ENCODE measurements at places on chromosomes 5 and 9.

DNA sequence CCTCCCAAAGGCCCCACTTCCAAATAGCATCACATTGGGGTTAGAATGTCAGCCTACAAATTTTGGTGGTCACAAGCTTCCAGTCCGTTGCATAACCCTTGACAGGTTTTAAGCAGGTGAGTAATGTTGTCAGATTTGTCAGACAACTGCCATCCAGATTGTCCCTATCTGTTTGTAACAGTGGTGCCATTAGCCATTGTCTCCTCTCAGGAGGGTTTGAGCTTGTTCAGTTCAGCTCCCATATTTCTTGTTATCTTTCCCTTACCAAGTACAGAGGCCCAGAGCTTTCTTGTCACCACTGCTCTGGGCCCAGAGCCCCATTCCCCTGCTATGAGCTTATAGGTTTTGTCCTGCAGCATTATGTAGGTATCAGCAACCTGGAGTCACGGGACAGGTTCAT, 14.8 kb upstream of the GSN start:
- DNase-seq = no peak

DNA sequence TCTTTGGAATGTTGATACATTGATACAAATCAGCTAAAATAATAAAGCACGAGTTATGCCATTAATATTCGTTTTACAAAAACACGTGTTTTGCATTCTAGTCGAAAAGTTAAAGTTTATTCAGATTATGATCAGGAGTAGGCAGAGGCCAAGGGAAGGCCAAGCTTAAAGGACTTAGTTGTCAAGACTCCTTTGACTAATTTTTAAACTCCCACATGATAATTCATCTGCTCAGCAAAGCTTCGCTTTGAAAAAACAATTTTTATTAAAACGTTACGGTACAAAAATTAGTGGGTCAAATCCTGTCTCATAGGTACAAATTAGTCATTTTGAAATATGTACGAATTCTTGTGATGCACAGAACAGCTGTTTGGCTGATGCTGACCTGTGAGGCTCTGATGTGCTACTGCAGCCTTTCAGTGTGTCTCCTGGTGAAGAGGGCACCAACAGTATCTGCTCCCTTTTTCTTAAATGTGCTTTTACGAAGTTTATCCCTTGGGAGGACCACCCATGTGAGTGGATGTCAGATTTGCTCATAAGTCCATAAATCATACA, 23.0 kb upstream of the NR3C1 start:
- no peak for DNase-seq

- DNase-seq = no peak
Measured at GRCh38 chr5:73325546-73325945, 123.0 kb downstream of the FOXD1 start.

- DNase-seq = no peak
Measured at GRCh38 chr9:2302606-2303005, 287.5 kb downstream of the SMARCA2 start.

- DNase-seq = no peak
Measured at GRCh38 chr5:92328584-92329259, 945.6 kb upstream of the ARRDC3 start.

DNA sequence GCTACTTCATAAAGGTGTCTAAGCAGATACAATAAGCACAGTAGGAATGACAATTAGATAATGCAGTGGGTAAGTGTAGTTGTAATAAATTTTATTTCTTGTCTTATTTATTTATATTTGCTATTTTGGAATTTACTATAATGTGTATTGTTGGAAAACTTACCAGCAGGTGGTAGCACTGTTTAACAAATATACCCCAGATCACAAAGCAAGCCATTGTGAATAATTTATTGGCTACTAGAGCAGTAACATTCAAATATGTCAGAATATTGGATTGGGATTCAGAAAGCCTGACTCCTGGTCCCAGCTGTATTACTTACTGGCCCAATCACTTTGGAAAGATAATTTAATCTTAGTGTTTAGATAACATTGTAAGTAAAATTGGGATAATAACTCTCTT, 78.0 kb downstream of the ISOC1 start:
- no peak for DNase-seq

- no peak for DNase-seq
Measured at GRCh38 chr9:121773954-121774714, 122.7 kb downstream of the DAB2IP start.

DNA sequence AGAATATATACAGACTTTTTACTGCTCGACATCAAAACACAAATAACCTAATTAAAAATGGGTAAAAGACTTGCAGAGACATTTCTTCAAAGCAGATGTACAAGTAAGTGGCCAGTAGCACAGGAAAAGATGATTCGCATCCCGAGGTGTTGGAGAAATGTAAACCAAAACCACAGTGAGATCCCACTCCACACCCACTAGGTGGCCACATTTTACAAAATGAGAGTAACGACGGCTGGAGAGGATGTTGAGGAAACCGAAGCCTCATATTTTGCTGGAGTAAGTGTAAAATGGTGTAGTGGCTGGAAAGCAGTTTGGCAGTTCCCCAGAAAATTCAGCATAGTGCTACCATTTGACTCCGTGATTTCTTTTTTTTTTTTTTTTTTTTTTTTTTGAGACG, 21.3 kb upstream of the GBGT1 start:
- DNase-seq = peak; percentile 71

DNA sequence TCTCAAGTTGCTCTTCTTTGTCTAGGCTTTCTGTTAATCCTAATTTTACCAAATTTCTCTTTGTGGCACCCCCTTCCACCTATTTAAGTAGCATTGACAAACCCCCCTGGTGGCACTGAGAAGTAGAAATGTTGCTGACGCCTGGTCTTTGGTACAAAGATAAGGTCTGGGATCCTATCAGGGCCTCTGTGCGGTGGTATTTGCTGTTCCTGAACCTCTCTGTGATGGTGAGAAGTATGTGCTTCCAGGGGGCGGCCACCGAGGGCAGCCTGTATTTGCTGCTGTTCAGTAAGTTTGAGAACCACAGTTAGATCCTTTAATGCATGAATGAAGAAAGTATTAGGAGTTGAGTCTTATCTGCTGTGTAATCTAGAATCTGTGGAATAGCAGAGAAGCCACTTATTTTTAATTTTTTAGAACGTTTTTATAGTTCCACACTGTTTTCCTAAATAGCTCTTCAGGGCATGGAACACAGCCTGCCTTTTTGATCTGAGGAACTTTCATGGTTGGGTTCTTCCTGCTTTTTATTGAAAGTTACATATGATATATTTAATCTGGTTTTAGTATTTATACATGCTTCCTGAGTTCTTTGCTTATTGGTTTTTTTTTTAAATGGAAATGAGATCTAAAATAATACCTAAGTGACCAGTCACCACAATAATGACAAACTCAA, 124.2 kb downstream of the TRIO start:
- DNase-seq = no peak

- no peak for DNase-seq
Measured at GRCh38 chr5:179166886-179167841, 107.0 kb downstream of the ZNF354C start.

- no peak for DNase-seq
Measured at GRCh38 chr5:52334367-52334766, 453.3 kb upstream of the ITGA1 start.

DNA sequence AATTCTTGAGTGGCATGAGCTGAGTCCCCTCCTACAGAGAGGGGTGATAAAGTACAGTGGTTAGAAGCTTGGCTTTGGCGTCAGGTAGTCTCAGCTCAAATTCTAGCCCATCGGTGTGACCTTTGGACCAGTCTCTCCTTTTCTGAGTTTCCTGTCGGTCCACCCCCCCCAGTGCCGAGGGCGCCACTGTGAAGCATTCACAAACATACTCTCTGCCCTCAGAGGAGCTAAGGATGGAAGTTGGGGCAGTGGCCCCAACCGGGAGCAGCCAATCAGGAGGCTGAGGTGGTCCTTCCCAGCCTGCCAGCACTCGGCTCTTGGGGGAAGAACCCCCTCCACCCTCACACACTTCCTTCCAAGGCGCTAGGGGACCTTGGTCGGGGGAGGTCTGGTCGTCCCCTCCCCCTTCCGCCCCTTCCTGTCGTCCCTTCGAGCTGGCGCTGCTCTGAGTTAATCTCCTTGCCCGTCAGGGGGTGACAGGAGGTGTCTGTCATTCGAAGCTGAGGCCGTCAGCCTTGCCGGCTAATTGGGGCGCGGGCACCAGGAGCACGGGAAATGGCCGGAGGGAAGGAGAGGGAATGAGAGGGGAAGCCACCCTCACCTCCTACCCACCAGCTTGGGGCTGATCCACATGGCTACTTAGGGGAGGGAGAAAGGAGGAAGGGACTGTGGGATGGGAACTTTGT, 53.0 kb downstream of the CXXC5 start:
- DNase-seq = no peak

- no peak for DNase-seq
Measured at GRCh38 chr9:4661611-4662010, 483 bp upstream of the PLPP6 start.

DNA sequence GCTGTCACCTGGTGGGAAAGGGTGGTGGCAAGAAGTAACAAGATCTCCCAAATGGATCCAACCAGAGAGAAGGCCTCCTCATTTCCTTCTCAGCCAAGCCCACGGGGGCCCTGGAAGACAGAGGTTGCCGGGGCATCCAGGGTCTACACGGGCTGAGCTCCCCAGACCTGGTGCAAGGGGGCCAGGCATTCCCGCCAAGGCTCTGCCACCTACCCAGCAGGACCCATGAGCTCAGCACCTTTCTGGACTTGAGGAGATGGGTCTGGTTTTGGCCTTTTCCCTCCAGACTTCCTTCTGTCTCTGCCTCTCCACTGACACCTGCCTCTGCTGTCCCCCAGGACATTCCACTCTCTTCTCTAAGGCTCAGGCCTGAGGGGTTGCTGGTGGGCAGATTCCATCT, 42.4 kb upstream of the KCNMB1 start:
- no peak for DNase-seq

GRCh38 chr9:16266648-16267276, 603.7 kb downstream of the BNC2 start:
- no peak for DNase-seq

- peak; percentile 35 for DNase-seq
Measured at GRCh38 chr9:77588271-77588937, 59.7 kb downstream of the GNA14 start.

GRCh38 chr9:99039505-99040182, 65.3 kb upstream of the TGFBR1 start:
- no peak for DNase-seq

GRCh38 chr9:105890046-105890822, 195.9 kb downstream of the TMEM38B start:
- peak; percentile 89 for DNase-seq

DNA sequence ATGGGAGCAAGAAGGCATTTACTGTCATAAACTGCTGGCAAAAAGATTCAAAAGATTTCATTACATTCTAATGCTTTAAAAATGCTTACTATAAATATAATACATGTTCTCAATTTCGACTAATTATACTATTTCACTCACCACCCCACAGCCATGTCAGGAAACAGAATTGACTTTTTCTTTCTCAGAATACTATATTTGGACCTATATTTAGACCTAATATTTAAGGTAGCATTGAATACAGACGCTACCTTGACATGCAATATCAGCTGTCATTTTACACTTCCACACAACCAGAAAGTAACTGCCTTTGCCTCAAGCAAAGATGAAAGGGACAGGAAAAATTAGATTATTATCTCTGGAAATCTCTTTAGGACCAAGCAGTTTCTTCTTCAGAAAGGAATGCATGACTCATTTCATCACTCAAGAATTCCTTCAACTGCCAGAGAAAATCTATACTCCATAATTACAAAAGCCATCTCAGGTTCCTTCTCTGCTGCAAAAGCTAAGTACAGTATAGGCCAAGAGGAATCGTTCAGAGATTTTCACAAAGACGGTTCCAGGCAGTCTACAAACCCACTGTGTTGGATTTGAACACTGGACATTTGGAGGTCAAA, 11.8 kb upstream of the UBE2QL1 start:
- DNase-seq = no peak

DNA sequence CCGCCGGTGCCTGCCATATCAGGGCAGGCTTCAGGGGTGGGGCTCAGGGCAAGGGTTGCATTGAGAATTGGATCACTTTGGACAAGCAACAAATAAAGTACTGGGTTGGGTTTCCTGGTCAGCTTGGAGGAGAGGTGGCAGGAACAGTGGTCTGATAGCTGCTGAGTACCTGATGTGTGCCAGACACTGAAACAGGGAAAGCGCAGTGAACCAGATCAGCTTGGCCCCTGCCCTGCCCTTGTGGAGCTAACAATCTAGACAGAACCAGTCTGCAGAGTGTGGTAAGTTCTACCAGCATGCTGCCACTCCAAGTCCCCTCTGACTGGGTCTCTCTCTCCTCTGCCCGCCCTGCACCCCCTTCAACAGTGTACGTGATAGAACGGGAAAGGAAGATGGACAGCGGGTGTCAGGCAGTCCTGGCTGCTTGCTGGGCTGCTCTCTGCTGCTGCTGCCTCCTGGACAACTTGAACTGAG, 53.4 kb downstream of the CYSTM1 start:
- DNase-seq = no peak

GRCh38 chr9:76525196-76525595, 66.2 kb downstream of the GCNT1 start:
- no peak for DNase-seq

- peak; percentile 16 for DNase-seq
Measured at GRCh38 chr9:71353720-71354119, 232.3 kb upstream of the TRPM3 start.

- no peak for DNase-seq
Measured at GRCh38 chr5:81749561-81750307, 1.2 kb downstream of the SSBP2 start.

DNA sequence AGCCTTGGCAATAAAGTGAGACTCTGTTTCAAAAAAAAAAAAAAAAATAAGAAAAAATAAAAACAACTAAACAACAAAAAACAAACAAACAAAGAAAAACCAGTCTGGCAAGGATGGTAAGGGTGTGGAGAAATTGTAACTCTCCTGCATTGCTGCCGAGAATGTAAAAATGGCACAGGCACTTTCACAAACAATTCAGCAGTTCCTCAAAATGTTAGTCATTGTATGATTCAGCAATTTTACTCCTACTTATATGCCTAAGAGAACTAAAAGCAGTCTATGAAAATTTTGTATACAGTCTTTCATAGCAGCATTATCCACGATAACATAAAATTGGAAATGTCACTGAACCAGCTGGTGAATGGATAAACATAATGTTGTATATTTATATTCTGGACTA, 280.4 kb downstream of the CDH9 start:
- no peak for DNase-seq

DNA sequence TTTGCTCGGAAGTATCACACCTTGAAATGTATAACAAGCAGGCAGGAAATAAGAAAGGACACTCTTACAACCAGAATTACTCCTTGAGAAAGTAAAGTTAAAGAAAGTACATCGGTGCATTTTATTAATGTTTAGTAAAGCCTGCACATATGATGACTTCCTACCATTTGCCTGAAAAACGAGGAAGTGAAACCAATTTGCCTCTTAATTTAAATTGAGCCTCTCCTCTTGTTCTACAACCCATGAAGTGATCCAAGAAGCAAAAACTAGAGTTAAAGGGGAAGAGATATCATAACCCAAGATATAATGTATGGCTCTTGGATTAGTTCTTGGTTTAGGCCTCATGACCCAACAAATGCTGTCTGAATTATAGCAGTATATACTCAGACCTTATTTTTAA, 95.6 kb downstream of the GNAQ start:
- DNase-seq = no peak

DNA sequence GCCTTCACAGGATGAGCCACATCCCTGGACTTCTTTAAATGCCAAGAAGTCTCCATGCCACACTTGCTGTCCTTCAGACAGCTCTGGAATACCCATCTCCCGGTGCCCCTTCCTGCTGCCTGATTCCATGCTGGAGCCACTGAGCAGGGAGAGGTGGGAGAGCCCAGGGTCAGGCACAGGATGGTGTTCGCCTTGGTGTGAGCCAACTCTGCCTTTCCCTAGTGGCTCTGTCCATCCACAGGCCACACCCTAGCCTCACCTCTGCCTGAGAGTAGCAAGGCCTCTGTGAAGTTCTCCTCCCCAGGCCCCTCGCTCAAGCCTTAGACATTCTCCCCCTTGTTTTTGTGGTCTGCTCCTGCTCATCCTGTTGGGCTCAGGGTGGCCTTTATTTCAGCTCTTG, 54.2 kb upstream of the ANGPTL2 start:
- no peak for DNase-seq

All from astrocyte of the cerebellum (primary cell).